GM13976 (cell line): ENCODE measurements at places on chromosomes 1 and 21.

- no peak for DNase-seq
These were observed 126.9 kb downstream of the TGFBR3 start for GRCh38 chr1:91759076-91759475.

GRCh38 chr21:37536616-37537278 is 170.2 kb downstream of the DYRK1A start:
- no peak for DNase-seq

DNA sequence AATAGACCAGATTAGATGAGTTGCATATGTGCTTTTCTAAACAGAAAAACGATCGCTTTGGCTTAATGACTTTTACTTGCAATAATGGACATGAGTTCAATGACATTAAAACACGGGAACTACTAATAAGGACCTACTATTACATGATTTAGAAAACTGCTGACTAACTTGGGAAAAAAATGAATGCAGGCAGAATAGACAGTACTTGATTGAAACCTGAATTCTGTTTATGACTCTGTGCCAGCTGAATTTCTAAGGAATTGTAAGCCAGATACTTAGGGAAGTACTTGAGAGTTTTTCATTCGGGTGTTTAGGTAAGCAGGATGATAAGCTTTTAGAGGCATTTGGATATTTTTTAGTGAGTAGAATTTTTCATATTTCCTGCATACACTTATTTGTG is 12.0 kb downstream of the ADGRL2 start:
- no peak for DNase-seq

DNA sequence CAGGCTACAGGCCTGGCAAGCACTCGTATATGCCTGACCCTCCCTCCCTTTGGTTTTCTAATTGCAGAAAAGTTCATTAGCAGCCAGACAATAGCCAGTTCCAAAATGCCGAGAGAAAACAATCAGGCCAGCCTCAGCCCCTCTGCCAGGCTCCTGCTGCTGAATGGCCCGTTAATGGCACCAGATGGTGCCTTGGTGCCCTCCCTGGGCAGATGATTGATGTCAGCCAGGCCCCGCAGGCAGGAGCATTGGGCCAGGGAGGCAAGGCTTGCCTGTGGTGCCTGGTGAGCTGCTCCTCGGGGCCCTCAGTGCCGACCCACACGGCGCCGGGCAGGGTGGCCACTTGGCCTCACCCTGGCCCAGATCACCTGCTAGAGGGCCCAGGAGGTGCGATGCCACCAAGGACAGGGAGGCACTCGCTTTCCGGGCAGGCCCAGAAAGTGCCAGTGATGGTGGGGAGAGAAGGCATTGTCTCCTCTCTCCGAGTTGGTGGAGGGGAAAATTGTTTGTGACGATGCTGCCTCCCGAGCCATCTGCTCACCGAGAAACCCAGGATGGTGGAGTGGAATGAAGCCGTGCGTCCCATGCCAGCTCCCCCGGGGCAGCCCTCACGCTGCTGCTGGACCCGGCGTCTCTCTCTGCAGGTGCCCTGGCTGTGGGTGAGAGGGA is 28.1 kb downstream of the QSOX1 start:
- DNase-seq: no peak

DNA sequence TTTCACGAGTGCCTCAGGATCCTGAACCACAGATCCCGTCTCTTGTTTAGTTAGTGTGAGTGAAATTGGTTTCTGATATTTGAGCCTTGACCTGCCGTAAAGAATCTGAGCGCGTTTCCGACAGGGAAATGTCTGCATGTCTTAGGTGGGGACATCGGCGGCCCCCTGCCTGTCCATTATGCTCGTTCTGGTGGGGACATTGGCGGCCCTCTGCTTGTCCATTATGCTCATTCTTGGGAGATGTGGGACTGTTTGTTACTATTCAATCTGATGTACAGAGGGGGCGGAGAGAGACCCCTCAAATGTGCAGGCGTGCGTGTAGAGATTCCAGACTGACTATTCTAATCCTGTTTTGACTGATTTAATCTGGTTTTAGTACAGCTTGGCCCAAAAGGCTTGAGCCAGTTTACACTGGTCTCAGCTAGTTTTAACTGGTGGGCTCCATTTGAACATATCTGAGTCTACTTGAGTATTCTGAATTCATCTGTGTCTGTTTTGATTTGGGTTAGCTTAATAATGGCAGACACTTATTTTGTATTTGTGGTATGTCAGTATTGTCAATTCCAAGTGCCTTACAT is 6.6 kb upstream of the TINAGL1 start:
- no peak for DNase-seq

DNA sequence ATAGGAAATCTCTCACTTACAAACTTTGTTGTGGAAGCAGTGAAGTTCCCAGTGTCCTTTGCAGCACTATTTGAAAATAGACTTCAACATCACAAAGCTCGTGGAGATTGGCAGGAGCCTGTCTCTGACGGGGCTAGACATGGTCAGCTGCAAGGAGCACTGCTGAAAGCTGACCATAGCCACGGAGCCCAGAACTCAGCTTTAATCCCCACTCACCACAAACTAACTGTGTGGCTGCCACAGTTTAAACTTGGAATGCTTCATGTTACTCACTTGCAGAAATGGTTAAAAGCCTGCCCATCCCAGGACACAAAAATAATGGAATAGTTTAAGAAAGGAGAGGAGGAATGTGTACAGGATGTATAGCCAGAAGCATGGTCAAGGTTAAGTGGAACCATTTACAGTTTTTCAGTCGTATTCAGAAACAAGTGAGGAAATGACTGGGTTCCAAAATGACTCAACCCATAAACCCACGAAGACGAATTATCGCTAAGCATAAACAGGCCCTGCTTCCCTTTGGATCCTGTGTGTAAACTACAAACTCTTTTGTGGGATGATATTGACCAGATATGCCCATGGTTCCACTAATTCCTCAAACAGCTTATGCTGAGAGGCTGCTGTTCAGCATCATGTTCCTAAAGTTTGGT is 18.2 kb downstream of the DNALI1 start:
- DNase-seq: no peak

GRCh38 chr21:17371450-17371849 is 141.4 kb upstream of the CXADR start:
- no peak for DNase-seq

DNA sequence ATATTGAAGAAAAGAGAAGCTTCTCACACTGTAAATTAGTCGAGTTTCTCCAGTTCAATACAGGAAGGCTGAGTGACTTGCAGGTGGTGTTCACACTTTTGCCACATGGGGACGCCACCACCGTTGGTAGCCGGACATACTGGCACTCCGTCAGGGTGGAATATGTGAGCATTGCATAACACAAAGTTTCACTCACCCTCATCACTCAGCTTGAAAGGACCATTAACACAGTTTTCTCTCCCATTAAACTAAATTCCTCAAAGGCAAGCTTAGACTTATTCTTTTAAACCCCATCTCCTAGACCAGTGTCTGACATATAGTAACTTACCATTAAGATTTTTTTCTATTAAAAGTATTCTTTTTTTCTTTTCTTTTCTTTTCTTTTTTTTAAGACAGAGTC is 105.3 kb upstream of the SERBP1 start:
- peak; percentile 59 for DNase-seq

DNA sequence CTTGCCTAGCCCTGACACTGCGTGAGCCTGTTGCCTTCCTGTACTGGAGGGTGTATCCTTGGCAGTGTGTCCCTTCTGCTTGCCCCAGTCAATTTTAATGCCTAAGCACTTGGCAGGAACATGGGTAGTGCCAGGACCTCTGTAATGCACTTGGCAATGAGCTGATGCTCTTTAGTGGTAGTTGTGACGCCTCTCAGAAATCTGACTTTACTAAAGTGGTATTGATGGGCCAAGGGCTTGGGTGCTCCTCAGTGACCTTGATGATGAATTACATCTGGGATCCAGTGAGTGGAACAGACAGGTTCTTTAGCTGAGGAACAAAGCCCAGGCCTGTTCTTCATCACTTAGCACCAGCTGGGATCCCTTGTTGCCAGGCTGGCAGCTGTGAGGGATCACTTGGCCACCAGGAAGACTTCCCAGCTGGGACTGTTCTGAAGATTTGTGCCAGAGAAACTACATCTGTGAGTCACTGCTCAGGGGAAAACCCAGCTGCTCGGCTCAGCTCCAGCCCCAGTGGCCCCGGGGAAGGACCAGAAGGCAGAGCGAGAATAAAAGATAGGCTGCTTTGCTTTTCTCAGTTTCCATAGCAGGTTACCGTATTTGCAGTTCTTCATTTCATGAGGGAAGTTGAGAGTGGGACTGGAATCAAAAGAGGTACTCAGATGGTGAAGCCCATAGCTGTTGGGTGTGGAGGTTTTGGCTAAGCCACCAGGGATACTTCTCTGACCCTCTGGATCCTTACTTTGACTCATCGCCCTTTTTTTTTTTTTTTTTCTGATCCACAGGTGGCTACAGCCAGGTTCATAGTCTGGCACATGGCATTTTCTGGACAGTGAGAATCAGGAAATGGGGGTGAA is 28.5 kb upstream of the KCNA2 start:
- peak; percentile 79 for DNase-seq

- DNase-seq: no peak
These were observed 9.8 kb upstream of the PPP1R15B start for GRCh38 chr1:204421441-204421840.

DNA sequence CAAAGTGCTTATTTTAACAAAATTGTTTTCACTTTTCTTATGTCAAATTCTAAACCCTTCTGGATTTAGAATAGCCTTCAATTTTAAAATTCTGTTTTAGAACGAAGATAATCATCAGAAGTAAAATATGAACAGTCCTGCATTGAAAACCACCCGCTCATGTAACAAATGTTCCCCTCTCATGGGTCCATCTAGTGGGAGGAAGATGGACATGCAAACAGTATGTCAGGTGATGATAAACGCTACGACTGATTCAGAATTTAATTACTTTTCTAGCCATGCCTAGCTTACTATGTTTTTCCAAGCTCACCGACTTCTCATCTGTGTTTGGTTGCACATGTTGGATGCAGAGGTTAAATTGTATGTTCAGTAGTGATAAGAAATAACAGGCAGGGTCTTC is 23.5 kb downstream of the SOD1 start:
- no peak for DNase-seq

GRCh38 chr1:116923421-116923820 is 13.7 kb downstream of the PTGFRN start:
- no peak for DNase-seq

DNA sequence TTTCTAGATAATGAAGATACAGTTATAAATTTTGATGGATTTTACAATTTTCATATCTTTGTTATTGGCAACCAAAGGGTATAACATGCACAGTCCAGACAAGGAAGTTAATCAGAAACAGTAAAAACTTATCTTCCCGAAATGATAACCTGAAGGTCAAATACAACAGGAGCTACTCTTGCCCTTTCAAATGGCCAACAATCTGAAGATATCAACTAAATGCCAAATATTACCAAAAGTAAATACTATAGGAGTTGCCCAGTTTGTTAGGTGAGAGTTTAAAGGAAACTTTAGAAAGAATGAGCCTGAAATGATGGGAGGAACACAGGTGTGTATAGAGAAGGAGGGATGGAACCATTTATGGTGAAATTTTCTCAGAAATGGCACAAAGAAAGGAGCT is 153.2 kb downstream of the RGS7 start:
- DNase-seq: no peak

GRCh38 chr1:207917080-207917479 is 6.2 kb upstream of the CD34 start:
- DNase-seq: no peak

GRCh38 chr1:19734056-19734455 is 65.7 kb downstream of the TMCO4 start:
- DNase-seq: no peak
